Mesenteric fat pad (tissue), 1 donor: ENCODE measurements at places on chromosomes 12 and 14. TPM values are rescaled to one million over a fixed set of nuclear protein-coding genes. Genes with fewer than 3 reads are reported as not detected.

Gene FGF23
- total RNA-seq, result not detected

GRCh38 chr14:30195941-30196340 is 268.3 kb upstream of the PRKD1 start:
- no peak for DNase-seq

DNA sequence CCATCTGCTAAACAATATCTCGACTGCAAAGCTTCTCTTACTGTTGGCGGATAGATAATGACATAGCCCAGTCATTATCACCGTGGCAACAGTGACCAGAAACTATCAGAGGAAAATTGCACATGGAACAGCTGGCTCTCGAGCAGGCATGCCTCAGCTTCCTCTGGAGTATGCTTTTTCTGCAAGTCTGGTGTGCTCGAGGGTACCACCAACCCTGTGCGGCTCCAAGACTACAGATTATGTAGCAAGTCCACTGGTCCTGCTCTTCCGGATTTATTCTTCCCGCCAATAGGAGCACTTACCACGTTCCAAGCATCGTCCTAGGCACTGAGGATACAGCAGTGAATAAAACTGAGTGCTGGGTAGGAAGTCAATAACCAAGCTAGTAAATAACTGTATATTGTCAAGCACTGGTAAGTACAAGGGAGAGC is 1.4 kb upstream of the GLRX5 start:
- DNase-seq, result no peak

DNA sequence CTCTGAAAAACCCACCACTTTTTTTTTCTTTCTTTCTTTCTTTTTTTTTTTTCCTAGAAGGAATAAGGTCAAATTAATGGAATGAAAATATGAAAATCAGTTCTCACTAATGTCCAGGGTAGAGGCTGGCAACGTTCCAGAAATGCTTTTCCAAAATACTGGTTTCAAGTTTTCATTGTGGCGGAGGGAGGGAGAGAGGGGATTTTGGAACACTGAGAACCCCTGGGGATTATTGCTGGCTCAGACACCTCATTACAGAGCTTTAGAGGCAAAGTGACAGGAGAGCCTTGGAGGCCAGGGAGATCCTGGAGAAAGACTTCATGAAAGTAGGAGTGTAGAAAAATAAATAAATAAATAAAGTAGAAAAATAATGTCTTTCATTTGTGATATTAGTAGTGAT is 45.4 kb downstream of the ALX1 start:
- DNase-seq, result no peak

GRCh38 chr12:26623136-26623535 is 209.9 kb downstream of the ITPR2 start:
- DNase-seq, result no peak

DNA sequence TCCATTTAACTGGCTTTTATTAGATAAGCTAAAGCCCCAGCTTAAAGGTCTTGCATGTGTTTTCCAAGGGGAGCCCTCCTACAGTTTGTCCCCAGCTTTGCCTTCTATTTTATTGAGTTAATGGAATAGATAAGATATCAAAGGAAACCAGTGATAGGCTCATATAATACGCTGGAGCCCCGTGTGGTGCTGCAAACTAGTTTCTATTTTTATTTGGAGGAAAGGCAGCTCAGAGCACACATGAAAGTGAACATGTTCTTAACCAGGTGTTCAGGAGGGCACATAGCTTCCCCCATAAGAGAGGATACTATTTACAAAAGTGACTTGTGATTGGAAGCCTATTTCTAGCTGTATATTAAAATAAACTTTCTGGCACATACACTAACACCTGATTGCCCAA is 251.7 kb downstream of the PDZRN4 start:
- no peak for DNase-seq

DNA sequence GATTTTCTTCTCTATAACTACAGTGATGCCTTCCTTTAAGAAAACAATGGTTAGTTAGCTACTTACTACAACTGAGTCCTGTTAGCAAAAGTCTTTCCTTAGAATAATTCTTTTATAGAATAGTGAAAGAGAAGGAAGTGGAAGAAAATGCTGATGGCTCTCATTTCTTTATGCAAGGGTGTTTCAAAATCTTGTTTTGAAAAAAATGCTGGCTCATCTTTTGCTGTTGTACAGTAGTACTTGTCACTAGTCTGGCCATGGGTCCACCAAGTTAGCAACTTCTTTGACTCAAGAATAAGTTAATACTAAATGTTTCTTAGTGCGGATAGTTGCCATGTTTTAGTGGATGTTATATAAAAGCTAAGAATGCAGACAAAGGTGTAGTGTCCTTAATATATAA is 225.4 kb downstream of the PTPRO start:
- DNase-seq, result no peak

- no peak for DNase-seq
Observed at GRCh38 chr12:54360717-54361456, 3.4 kb downstream of the GPR84 start.

Gene FRMD6
- 19.0 TPM for total RNA-seq

DNA sequence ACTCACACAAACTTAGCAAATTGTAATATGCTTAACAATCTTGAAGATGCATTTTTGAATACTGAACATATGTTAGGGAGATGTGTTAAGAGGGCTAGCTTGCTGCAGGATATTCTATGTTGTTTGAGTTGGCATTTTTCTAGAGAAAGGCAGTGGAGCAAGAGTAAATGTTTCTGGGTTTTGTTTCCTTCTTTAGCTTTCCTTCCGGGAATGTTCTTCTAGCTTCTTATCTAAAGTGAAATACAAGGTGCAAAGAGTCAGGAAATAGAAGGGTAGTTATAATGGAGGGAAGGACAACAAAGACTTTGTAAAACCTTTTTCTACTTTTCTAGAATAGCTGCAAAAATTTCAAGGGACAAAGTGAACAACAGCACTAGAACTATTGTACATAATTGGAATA is 77.6 kb upstream of the KCNH3 start:
- DNase-seq, result no peak

- DNase-seq, result no peak
Observed at GRCh38 chr14:67883717-67884116, 64.1 kb downstream of the RAD51B start.

Gene PLBD1
- 35.7 TPM for total RNA-seq

DNA sequence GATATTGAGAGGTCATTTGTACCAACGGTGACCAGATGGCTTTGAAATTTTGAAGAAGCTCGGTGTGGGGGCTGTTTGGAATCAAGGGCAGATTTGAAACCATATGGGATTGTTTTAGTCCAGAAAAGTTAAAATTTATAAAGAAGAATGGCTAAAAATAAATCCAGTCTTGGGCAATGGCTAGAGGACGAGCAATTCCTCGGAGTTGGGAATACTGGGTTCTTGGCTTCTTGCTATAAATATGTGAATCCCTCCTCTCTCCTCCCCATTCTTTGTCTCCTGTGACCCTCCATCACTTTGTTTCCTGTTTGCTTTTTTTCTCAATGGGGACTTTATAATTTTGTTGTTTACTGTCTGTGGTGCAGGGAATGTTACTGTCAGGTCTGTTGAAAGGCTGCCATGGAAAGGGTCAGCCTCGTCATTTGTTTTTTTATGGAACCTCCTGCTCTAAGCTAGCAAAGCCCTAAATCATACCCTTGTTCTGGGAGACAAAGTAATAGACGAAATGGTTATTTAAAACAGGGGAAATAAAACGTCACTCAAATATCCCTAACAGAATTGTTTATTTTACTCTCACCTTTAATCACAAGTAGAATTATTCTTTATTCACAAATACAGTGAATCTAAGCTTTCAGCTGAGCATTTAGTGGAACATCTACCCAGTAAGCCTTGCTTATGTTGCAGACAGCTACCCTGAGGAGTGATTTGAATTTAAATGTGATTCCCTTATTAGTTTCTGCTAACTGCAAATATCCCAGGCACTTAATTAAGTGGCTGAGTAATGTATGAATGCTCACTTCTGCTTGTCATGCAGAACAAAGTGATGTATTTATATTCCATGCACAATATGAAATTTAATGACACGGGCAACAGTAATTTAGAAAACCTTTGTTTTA is 273.1 kb upstream of the NOVA1 start:
- DNase-seq, result no peak

Gene STXBP6
- total RNA-seq, result 2.4 TPM

Gene PAN2
- 38.7 TPM for total RNA-seq

- DNase-seq, result no peak
Observed at GRCh38 chr12:111209811-111210210, 159.1 kb downstream of the PHETA1 start.

DNA sequence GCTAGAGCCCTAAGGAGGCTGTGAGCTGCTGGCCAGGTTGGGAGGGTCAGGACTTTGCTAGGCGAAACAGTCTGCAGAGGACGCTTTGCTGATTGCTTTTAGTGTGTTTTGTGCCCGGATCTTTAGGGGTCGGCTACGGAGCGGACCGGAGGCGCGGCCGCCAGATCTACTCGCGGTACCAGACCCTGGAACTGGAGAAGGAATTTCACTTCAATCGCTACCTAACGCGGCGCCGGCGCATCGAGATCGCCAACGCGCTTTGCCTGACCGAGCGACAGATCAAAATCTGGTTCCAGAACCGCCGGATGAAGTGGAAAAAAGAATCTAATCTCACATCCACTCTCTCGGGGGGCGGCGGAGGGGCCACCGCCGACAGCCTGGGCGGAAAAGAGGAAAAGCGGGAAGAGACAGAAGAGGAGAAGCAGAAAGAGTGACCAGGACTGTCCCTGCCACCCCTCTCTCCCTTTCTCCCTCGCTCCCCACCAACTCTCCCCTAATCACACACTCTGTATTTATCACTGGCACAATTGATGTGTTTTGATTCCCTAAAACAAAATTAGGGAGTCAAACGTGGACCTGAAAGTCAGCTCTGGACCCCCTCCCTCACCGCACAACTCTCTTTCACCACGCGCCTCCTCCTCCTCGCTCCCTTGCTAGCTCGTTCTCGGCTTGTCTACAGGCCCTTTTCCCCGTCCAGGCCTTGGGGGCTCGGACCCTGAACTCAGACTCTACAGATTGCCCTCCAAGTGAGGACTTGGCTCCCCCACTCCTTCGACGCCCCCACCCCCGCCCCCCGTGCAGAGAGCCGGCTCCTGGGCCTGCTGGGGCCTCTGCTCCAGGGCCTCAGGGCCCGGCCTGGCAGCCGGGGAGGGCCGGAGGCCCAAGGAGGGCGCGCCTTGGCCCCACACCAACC is 1.5 kb downstream of the HOXC6 start:
- DNase-seq, result no peak

GRCh38 chr12:6938353-6939190 is 5.0 kb upstream of the RNU7-1 start:
- no peak for DNase-seq

DNA sequence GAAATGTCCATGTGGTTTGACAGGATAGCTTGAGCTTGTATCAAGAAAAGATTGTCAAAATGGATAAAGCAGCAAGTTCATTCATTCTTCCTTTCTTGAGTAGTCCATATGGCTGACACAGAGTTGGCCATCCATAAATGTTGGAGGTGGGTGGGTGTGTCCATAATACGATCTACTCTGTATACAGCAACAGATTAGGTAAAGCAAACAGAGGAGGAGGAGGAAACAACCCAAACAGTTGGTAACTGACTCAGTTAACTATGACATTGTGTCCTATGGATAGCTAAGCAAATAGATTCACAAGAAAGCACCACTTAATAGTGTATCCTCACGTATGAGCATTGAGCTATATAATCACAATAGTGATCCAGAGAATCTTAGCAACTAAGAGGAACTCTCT is 144.0 kb downstream of the EGLN3 start:
- DNase-seq, result no peak

DNA sequence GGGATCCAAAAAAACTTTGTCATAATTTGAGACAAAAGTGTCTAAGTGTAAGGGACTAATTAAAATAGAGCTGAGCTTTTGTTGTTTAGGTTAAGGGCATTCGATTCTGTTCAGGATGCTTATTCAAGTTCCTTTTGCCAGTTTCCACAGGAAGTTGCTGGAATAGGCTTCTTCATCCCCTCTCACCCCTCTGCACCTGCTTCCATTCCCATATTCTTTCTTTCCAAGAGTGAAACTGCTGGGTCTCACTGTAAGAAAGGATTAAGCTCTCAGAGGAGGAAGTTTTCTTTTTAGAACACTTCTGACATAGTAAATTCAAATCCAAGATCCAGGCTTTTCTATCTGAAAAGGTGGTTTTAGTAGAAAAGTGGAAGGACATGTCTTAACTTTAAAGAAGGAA is 61.4 kb downstream of the POLR3B start:
- DNase-seq, result no peak

DNA sequence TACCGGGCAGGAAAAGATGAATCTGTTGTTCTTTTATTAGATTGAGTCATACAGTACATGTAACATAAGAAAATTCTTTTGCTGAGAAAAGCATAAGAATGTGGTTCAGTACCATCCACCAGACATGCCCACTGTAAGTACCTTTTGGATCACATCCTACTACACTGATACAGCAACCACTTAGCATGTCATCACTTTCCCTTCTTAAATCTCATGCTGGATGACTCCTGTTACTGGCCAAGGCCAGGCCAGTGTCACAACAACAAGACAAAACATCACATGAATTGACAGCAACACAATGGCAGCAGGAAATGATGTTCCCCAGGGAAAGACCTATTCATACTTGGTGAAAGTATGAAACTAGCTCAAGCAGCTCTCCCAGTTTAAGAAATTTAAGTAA is 46.4 kb downstream of the STXBP6 start:
- no peak for DNase-seq

Gene CLEC2D
- 9.2 TPM for total RNA-seq

Gene SPTB
- total RNA-seq, result 0.67 TPM

- no peak for DNase-seq
Observed at GRCh38 chr14:57686304-57686703, 179.6 kb downstream of the SLC35F4 start.

Gene ANKRD33
- not detected for total RNA-seq

- DNase-seq, result peak; percentile 96
Observed at GRCh38 chr14:31207287-31207754, 272 bp downstream of the HECTD1 start.

DNA sequence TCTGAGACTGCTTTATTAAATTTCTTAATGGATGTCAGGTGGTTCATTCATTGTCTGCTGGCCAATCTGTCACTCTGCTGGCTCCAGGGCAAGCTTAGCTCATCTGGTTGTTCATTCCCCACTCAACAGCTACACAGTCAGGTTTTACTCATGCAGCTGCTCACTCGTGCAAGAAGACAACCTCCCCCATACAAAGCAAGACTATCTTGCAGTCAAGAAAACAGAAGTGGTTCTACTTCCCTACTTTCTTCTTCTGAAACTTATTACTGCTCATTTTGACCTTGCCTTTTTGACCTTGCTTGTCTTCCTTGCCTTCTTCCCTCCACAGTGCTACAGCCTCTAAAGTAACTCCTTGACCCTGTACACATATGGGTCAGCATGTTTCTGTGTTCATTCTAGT is 277.9 kb downstream of the SSPN start:
- no peak for DNase-seq

GRCh38 chr14:65483647-65484046 is 71.1 kb downstream of the FUT8 start:
- DNase-seq, result no peak

- DNase-seq, result no peak
Observed at GRCh38 chr14:53621921-53622320, 334.7 kb downstream of the BMP4 start.

DNA sequence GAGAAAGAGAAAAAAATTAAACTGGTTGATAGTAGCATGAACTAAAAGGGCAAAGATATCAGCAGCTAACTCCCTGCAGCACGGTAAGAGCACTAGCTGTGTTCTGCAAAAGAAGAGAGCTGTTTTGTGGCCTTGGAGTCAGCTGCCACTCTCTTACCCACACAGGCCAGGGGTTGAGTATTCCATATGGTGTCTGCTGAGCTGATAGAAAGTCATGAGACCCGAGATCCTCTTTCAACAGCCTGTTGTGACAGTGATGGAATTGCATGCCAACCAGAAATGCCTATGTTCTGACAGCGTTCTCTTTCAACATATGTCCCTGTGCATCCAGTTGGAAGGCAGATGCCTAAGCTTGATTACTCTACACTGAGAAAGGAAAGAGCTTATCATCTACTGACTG is 39.9 kb downstream of the TMTC1 start:
- no peak for DNase-seq
